ENCODE measurements at places on chromosomes 1 and 21. TPM values are rescaled to one million over a fixed set of nuclear protein-coding genes. Genes with fewer than 3 reads are reported as not detected.

The CNIH3 gene
- 3.6 TPM for total RNA-seq

The SLC30A2 gene
- total RNA-seq: not detected

The CD5L gene
- total RNA-seq: not detected

The ZBTB21 gene
- total RNA-seq: 13.8 TPM

The OR2L2 gene
- total RNA-seq: under 0.01 TPM

The CACNA1S gene
- not detected for total RNA-seq

The TMEM79 gene
- total RNA-seq: 0.88 TPM

The TGFB2 gene
- 12.7 TPM for total RNA-seq

The TNFAIP8L2 gene
- not detected for total RNA-seq

The CD53 gene
- 0.29 TPM for total RNA-seq

The CCDC27 gene
- not detected for total RNA-seq

The AMPD1 gene
- not detected for total RNA-seq

The EVA1B gene
- total RNA-seq: 119 TPM

The XCL2 gene
- total RNA-seq: not detected

The LAMC1 gene
- 966 TPM for total RNA-seq
